ENCODE measurements at places on chromosomes 4 and X.

DNA sequence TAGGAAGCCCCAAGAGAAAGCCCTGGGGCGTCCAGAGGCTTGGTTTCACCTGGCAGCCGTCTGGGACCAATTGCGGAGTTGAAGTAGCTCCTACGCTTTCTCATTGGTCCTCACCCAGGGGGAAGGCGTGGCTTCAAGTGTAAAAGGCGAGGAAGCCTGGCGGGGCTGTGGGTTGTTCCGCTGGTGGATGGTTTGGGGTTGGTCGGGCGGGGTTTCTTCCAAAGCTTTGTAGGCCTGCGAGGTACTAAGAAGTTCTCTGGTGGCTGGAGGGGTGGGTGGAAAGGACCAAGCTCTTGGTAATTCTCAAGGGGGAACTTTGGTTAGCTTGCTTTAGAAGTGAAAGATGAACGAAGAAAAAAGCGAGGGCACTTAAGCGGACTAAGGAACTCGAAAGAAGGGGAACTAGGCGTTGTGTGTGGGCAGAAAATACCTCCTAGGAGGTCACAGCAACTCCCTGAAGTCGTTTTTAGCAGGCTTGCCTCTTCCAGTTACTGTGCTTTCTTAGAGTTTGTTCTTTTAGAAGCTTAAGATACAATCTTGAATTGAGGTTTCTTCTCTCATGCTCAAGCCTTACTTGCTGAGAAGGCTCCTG lies 36.6 kb downstream of the CCNG2 start:
- DNase-seq = peak; percentile 75

DNA sequence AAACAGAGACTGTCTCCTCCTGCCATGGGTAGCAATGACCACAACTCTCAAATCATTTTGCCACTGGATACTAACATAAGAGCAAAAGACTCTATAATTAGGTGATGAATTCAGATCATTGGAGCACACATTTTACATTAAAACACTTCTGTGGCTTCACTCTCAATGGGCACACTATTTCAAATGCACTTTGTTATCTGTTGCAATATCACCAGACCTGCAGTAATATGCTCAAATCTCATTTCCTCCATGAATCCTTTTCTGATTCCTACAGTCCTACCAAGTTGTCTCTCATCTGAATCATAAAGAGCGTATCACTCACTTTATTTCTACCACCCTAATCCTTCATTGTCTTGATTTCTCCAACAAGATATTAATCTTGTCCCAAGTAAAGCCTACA lies 302.8 kb downstream of the KCNIP4 start:
- DNase-seq = no peak

- DNase-seq = no peak
These were observed 133.0 kb downstream of the RAPGEF2 start for GRCh38 chr4:159235779-159236368.

GRCh38 chr4:149164282-149164681 lies 651.4 kb downstream of the IQCM start:
- DNase-seq = no peak

- DNase-seq = peak; percentile 4
These were observed 1.4 kb downstream of the AR start for GRCh38 chrX:67545036-67545821.

DNA sequence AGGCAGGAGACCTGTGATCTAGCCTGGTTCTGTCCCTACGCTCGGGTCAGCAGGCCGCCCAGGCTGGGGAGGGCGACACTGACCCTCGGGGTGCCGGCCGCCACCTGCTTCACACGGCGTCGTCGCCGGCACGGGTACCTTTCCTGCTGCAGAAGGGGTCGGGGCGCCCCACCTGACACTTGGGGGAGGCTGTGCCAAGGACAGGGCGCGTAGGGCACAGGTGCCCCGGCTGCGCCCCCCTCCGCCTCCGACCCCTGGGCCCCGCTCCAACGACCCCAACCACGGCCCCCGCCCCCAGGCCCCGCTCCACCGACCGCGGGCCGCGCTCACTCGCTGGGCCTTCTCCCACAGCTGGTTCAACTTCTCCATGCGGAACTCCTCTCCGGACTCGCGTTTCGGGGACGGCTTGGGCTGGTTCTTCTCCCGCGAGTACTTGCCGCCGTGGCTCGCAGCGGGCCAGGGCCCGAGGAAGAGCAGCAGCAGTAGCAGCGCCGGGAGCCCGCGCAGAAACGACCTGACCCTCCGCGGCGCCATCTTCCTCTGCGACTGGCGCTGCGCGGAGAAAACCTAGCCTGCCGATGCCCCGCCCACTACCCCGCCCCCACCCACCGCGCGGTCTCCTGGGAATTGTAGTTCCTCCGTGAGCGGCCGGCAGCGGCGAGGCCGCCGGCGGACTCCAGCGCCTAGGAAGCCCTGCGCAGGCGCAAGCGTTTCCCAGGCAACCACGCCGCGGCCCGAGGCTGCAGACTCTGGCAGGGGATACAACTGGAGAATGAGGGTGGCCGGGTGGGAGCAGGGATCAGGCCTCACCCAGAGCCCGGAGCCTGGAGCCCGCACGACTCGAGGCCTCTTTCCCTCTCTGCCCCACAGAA lies at the start of gene LRPAP1:
LRPAP1 (minus strand) TSS at position 544 of the 872 bp plus-strand sequence; CDS start at position 534, 10 bp downstream.
- peak; percentile 85 for DNase-seq

DNA sequence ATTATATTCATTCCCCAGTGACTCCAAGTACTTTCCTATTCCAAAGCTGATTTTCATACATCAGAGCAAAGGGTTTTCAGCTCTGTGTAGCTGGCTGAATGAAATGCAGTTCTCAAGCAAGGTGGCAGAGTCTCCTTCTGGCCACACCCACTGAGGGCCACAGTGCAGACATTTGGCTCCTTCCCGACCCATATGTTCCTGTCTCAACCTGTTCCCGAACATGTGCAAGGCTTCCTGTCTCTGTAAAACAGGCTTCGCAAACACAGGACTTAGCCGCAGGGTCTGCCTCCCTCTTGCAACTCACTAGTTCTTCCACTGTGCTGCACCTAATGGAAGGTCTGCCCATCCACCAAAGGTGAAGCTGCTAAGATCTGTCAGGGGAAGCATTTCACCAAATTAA lies 249.2 kb downstream of the MID1IP1 start:
- DNase-seq = no peak

DNA sequence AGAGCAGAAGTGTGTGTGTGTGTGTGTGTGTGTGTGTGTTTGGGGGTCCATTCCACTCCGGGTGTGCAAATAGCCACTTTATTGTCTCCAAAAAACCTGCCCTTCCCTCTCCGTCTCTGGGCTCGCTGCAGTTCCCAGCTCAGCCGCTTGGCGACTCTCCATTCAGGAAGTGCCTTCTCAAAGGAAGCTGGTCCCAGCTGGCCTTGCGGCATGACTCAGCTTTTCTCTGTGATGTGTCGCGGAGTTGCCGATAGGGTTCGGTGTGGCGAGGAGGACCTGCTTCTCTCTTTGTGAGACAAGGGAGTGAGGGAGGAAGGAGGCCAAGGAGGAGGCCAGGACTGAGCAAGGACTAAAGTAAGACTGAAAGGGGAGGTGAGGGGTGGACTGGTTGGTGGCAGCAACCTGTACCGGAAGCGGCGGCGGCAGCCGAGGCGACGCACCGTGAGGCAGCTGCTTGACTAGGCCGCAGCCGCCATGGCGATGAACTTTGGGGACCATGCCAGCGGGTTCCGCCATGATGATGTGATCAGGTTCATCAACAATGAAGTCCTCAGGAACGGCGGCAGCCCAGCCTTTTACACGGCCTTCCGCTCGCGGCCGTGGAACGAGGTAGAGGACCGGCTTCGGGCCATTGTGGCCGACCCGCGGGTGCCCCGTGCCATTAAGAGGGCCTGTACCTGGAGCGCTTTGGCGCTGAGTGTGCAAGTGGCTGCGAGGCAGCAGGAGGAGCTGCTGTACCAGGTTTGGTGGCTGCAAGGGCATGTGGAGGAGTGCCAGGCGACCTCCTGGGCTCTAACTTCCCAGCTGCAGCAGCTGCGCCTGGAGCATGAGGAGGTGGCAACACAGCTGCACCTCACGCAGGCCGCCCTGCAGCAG lies at the start of gene TEX13C:
TEX13C (plus strand) TSS at position 226 of the 876 bp plus-strand sequence; CDS start at position 475, 249 bp downstream.
- DNase-seq = no peak

GRCh38 chr4:120977435-120977997 lies 55.0 kb upstream of the PRDM5 start:
- no peak for DNase-seq

- no peak for DNase-seq
These were observed 281.7 kb downstream of the UNC5C start for GRCh38 chr4:95267081-95267480.

DNA sequence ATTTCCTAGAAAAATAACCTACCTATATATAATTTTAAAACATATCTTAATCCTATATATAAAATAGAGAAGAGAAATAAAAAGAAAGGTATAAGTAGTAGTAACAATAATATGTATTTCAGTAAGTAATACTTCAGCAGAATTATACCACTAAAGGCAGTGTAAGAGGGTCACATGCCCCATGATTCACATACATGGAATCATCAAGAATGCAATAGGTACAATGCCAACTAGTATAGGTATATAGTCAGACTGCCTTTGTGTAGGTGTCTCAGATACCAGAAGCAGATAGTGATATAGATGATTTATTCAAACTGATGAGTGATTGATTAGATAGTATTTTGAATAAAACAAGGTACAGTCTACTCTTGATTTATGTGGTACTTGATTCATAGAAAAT lies 9.4 kb downstream of the AIMP1 start:
- no peak for DNase-seq

- DNase-seq = no peak
These were observed 97.8 kb downstream of the TMEM47 start for GRCh38 chrX:34559325-34559724.

DNA sequence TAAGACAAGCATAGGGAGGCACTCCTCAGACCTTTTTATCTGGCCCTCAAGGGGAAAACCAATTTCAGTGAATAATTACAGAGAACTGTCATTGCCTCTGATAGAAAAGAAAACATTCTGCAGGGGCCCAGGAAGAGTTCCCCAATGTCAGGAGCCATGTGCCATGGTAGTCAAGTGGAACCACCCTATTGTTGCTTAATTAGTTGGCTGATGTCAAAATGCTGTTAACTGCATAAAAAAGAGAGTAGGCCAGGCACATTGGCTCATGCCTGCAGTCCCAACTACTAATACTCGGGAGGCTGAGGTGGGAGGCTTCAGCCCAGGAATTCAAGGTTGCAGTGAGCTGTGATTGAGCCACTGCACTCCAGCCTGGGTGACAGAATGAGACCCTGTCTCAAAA lies 28.6 kb upstream of the OGT start:
- no peak for DNase-seq

GRCh38 chr4:68693325-68694075 lies 23.0 kb upstream of the UGT2B15 start:
- no peak for DNase-seq

- DNase-seq = peak; percentile 10
These were observed 309.9 kb downstream of the ARAP2 start for GRCh38 chr4:35934320-35934981.

- DNase-seq = no peak
These were observed 68.4 kb downstream of the TBCK start for GRCh38 chr4:106247600-106247999.

- peak; percentile 66 for DNase-seq
These were observed 33.4 kb downstream of the ARHGEF6 start for GRCh38 chrX:136747003-136747986.

DNA sequence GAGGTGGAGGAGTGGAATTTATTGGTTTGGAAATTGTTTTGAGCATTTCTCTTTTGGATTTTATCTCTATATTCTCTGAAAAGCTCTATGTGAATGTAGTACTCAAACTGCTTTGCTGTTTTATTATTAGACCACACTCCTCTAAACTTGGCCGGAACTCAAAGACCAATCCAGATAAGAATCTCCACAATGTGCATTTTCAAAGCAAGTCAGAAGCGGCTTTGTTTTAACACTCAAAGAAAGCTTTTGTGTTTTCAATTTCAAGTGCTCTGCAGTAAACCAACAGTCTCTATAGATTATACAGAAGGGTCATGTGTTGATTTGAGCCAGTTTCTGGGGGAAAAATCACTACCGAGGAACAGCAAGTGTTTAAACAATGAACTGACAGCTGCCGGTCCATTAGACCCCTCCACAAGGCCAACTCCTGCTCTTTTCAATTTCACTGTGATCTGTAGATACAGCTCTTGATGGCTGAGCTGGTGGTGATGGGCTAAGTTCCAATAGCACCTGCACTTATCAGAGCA lies 79.4 kb downstream of the FTHL17 start:
- DNase-seq = no peak

GRCh38 chr4:164239976-164240375 lies 514.0 kb upstream of the SMIM31 start:
- DNase-seq = no peak

- DNase-seq = no peak
These were observed 241.0 kb downstream of the AFF2 start for GRCh38 chrX:148741441-148741840.

DNA sequence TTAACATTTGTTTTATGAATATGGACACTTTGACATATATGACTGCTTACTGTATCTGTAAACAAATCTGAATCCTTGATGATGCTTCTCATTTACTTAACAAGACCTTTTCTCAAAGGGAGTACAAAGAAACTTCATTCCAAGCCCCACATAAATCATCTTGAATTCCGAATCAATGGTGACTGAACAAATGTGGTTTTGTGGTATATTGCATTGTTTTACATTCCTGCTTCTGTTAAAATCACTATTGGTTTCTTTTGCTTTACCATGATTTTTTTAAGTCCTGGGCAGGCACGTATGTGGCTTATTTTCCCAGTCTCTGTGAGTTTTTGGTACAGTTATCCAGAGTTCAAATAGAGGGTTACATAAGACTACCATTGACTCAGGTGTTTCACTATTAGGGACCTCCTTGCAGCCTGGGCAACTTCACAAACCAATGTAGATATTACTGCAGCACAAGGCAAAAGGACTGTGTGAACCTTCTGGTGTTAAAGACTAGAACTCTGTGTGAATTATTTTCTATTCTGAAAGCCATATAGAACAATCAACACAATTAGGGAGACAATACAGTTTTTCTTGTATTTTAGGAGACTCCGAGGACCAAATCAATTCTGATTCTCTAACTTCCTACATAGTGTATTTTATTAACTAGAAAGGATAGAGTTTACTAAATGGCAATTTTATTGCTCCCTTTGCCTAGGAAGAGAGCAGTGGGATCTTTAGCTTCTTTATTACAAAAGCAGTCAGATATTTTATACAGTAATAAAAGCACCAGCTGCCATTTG lies 196.4 kb downstream of the GALNTL6 start:
- no peak for DNase-seq

GRCh38 chr4:39770969-39771724 lies 73.2 kb downstream of the UBE2K start:
- no peak for DNase-seq

DNA sequence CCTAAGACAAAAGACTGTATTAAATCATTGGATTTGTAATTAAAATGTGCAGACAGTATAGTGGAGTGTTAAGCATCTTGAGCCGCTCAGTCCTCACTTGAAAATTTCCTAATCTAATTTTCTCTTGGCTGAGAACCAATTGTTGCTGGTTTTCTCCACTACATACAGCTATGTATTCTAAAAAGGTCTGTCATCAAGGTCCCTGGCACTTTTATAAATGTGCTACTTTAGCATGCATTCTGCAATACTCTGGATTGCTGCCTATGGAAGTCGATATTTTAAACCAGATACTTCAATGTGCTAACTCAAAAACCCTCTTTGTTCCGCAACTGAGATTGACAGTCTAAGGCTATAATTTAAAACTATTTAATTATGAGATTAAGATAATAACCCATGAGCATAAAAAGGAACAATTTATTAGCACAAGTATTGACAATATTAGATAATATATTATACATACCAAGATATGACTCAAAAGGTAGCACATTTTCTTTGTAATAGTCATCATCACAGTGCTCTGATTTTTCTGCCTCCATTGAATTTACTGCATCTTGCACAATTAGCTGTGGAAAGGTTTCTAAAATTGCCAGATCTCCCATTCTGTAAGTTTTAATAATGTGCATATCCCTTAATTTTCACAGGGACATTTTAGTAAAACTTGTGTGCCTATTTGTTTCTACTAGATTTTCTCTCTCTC lies 815.1 kb downstream of the ADGRL3 start:
- no peak for DNase-seq
